ENCODE measurements at places on chromosomes 6 and 20.

DNA sequence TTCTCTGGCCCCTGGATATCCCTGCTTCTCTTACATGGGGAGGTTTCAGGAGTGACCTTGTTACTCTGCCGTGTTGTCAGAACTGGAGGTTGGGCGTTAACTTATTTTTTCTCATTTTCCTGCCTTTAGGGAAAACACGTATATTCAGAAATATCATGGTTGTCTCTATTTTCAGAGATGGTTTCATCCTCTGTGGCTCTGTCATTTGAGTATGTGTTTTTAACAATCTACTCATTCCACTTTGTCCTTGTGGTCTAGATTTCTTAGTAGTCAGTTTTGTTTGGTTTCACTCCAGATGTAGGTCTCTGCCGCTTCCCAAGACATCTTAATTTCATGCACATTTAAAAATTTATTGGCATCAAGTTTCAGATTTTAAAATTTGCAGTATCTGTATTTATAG, 45.9 kb downstream of the KCNS1 start:
- DNase-seq, result no peak

- no peak for DNase-seq
Measured at GRCh38 chr20:57888591-57888990, 178.8 kb upstream of the PMEPA1 start.

DNA sequence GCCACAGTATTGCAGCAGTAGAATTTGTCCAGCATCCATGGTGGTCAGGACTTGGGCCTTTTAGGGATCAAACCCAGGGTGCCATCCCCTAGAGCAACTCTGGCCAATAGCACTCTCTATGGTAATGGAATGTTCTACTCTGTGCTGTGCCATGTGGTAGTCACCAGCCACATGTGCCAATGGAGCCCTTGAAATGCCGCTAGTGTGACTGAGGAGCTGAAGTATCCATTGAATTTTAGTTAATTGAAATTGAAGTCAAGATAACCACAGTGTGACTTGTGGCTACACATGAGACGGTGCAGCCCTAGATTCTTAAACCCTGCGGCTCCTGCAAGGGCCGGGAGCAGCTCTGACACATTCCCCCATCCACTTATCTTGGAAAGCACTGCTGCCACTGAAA, 54.6 kb downstream of the SLC2A10 start:
- DNase-seq, result no peak

- DNase-seq, result no peak
Measured at GRCh38 chr6:132132422-132132821, 181.2 kb upstream of the CCN2 start.

DNA sequence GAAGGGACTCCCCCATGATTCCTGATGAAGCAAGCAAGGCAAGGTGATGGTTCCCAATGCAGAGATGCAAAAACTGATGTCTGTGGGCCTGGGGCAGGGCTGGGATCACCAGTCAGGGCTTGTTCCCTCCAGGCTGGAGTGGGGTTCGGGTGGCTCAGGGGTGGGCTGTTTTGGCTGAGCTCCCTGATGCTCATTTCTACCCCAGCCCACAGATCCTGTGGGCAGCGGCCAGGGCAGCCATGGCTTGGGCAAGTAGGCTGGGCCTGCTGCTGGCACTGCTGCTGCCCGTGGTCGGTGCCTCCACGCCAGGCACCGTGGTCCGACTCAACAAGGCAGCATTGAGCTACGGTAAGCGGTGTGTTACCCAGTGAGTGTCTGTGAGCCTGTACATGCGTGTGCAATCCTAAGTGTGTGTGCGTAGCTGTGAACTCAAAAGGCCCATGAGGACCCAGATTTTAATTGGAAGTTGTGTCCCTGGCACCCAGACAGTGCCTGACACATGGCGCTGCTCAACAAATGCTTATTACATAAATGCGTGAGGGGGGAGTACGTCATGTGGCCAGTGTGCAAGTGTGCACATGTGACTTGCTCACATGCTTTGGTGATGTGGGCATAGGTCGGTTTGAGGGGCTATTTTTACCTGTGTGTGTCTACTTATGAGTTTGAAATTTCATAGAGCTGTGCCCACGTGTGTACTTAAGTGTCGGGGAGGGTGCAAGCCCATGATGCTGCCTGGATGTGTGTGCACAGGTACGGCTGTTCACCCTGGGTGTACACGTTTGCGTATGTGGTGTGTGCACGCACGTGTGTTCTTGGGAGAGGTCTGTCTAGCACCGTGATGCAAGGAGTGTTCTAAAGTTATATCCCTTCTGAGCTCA, 1.1 kb downstream of the BPIFB2 start:
- DNase-seq, result no peak

Data from small intestine (tissue), 16 donors.